Skin of body (tissue), 3 donors: ENCODE measurements at places on chromosomes 7 and 10. TPM values are rescaled to one million over a fixed set of nuclear protein-coding genes. Genes with fewer than 3 reads are reported as not detected.

KEL gene
- 4.5 TPM for total RNA-seq

VENTX gene
- 0.20 TPM for total RNA-seq

EBLN1 gene
- total RNA-seq = not detected

GIMAP4 gene
- total RNA-seq = 19.1 TPM

PLEKHS1 gene
- not detected for total RNA-seq

POU6F2 gene
- 0.20 TPM for total RNA-seq

MCM10 gene
- total RNA-seq = 5.8 TPM

DNA sequence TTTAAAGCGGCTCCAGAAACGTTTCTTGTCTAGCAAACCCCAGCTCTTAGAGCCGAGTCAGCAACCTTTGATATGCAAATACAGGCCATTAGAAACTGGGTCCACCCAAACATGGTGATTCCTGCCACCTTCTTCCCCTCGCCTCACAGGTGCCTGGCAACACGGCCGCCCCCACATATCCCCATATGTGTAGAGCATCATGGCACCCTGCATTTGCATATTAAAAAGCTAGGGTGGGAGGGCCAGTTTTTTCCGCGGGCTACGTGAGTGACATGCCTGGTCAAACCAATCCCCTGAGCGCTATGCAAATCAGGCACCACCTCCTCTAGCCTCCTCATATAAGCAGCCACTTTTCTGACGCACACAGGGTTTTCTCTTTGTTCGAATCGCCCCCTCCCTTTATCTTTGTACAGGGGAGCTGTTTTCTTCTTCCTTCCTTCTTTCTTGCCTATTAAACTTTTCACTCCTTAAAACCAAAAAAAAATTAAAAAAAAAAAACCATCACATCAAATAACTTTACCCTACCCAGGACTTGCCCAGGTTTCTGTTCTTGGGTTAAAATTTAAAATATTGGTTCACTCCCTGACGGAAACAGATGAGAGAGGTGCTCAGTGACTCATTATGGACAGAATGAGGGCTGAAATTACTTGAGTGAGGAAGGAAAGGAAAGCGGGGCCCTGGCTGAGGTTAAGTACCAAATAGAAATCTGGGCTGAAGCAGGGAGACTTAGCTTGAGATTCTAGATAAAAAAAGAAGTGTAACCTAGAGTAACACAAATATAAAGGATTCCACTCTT, 59.8 kb downstream of the COA1 start:
- no peak for DNase-seq

- no peak for DNase-seq
These were observed 17.1 kb upstream of the LIPF start for GRCh38 chr10:88647061-88647615.

- no peak for DNase-seq
These were observed 1274.0 kb upstream of the CELF2 start for GRCh38 chr10:9743639-9744038.

- DNase-seq = no peak
These were observed 108.7 kb upstream of the PPIF start for GRCh38 chr10:79238606-79239005.

DNA sequence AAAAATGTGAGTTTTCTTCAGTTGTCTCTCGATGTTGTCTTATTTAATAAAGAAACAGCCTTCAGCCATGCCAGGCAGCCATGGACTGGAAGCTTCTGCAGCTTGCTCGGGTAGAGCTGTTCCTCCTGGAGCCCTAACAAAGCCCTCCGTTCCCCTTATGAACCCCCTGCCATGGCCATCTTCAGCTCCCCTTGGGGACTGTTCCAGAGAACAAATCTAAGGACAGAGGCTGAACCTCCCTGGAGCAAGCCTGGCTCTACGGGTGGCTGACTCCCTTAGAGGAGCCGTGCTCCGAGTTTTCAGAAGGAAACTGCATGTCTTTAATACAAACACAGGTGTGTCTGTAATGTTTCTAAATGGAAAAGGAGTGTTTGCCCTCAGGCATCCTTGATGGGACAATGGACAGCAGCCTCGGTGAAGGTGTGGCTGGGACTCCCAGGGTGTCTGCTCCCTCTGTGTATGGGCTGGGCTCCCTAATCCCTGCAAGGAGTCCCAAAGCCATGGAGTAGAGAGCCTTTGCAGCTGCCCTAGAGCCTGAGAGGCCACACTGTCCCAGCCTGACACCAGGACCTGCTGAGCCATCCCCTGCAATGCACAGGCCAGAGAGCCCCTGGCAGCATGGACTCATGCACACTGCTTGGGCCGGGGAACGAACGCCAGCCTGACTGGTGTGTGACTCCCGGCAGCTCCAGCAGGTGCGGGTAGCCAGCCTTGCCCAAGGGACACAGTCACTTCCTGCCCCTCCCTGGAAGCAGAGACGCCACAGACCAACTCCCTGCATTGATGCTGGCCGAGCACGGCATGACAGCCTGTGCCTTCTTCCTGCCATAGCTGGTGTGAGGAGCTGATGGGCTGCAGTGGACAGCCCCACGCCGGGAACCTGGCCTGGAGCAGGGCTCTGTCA, 381.8 kb downstream of the TCERG1L start:
- DNase-seq = no peak

DNA sequence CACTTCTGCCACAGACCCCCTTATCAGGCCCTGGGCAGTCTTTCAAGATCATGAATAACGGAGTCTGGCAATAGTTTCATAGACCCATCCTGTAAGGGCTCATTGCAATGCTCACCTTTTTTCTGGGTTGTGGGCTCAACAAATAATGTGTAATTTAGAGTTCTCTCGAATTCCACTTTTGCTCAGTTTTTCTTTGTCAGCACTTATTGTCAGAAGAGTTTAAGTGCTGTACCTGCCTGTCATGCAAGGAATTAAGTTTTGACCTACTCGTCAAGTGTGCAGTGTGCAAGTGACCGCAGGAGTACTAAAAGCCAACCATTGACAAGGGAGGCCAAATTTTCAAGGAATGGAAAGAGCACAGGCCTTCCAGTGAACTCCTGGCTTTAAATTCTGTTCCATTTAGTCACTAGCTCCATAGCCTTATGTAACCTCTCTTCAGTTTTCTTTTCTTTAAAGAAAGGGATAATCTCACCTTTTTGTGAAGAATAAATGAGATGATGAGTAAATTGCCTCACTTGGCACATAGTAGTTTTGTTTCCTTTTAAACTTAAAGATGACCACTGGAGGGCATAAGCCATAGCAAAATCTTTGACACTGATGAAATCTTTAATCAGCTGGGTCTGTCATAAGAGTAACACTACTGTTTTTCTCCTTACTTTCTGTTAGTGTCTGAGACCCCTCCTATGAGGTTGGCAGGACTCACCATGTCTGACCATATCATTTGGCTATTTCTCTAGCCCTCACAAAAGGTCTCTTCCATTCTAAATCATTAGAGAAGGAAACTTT, 313.3 kb downstream of the TYW1 start:
- no peak for DNase-seq

DNA sequence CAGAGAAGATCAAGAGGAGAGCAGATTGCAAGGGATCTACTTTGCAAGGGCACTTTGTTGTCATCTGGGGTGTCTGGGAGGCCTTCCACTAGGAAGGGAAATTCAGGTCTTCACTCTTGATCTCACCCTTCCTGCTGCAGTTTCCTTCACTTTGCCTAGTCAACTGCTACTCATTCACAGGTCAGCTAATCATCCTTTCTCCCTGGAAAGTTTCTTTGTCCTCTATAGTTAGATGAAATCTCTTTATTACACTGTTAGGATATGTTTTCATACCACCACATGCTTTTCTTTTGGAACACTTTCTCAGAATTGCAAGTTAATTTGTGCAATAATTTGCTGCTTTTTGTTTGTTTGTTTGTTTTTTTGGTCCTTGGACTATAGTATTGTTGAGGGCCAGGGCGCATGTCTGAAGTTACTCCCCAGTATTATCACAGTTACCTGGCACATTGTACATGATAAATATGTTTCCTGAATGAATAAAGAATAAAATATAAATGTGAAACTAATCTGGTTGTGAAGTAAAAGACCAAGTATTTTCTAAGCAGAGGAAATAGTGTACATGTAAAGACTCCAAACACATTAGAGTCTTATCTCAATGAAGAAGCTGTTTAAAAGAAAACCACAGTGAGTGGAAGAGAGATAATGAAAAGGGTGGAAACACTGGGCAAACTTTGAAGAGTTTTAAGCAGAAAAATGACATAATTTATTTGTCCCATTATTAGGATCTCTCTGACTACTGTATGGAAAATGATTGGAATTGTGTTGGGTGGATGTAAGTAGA, 139.9 kb upstream of the DGKB start:
- no peak for DNase-seq

- peak; percentile 72 for DNase-seq
These were observed 445 bp upstream of the ATRNL1 start for GRCh38 chr10:115092555-115093285.

DNA sequence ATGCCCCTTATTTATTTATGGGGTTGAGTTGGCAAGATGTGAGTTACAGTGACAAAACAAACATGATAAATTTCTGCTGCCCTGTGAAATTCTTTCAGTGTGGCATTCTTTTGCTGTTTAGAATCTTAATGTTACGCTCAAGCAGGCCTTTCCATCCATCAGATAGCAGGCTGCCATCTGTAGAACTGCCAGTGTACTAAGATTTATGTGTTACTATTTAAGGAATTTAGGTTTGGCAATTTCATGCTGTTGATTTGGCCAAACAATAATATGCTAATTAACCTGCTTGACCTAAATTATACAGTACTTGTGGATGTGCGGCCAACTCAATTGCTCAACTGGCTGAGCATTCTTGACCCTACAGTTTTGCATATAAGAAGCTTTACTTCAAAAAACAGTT, 477.7 kb upstream of the TPK1 start:
- DNase-seq = no peak

- peak; percentile 2 for DNase-seq
These were observed 106.8 kb upstream of the APBB1IP start for GRCh38 chr10:26331371-26331770.

DNA sequence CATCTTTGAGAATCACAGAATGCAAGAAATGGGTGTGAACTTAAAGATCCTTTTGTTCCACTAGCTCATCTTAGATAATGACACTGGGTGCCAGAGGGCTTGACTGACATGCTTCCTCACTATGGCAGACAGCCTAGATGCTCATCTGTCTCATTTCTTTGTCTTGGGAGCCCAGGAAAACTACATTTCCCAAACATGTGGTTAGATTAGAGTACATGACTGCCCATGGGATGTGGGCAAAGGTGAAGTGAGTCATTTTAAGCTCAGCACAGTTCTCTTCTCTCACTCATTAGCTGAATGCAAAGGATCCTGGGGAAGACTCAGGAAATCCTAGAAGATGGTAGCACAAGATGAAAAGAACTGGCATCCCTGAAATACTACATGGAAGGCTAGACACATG, 32.5 kb upstream of the TBX20 start:
- DNase-seq = no peak
